CD8-positive, alpha-beta memory T cell (primary cell): ENCODE measurements at places on chromosomes 3 and 15.

GRCh38 chr15:74768099-74768770 lies 13.6 kb upstream of the CSK start:
- no peak for DNase-seq

- no peak for DNase-seq
Observed at GRCh38 chr3:50612970-50613846, 1.6 kb upstream of the CISH start.

- DNase-seq, result no peak
Observed at GRCh38 chr15:40923551-40923950, 5.6 kb upstream of the DLL4 start.

- no peak for DNase-seq
Observed at GRCh38 chr3:127385540-127385870, 97.7 kb upstream of the PRR20G start.

DNA sequence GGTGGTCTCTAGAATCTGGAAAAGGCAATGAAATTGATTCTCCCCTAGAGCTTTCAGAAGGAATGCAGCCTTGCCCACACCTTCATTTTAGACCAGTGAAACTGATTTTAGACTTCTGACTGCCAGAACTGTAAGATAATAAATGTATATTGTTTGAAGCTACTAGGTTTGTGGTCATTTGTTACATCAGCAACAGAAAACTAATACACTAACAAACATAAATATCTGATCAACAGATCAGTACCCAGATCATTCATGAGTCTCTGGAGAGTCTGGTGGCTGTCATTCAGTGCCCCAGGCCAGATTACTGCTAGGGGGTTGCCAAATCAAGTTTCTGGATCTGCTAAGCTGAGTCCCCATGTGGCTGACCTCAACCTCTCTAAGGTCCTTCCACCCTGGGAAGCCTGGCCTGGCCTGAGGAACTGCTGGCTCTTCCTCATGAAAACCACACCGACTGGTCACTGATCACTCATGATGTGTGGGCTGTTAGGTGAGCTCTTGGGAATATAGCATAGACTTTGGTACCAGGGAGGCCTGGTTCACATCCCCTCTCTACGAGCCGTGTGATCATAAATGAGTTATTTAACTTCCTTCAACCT lies 11.1 kb upstream of the LACTB start:
- no peak for DNase-seq

DNA sequence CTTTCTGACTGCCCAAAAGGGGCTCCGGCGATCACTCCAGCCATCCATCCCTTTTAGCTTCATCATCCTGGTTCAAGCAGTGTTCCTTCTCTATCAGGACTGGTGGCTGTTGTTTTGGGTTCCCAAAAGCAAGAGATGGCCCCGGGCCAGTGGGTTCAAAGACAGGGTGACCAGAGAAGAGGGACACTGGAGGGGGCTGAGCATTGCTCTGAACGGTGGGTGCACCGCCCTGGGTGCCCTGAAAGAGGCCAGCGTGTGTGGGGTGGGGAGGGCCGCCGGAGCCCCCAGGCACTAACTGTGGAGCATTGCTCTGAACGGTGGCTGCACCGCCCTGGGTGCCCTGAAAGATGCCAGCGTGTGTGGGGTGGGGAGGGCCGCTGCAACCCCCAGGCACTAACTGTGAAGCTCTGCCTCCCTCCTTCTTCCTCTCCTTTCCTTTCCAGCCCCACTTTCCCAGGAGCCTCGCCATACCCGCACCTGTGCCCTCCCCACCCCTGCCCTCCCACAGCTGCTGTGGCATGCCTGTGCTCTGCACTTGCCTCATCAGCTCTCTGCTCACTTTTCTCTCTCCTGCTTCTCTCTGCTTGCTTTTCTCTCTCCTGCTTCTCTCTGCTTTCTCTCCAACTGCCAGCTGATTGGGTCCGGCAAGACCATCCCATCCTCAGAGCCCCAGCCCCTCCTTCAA lies 37.4 kb upstream of the OR4F6 start:
- DNase-seq, result no peak

DNA sequence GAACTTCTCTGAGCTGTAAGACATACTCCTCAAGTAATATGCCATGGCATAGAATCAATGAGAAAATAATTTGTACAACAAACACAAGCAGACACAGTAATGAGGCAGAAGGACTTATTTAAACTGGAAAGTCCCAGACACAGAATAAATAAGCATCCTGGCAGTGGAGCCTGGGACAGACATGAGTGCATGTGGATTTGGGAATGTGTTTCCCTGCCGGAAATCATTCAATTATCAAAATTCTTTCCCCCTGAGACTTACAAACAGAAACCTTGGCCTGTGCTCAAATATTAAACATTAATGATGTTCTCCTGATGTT lies 520.1 kb downstream of the ROBO1 start:
- DNase-seq, result no peak

- DNase-seq, result no peak
Observed at GRCh38 chr15:57406062-57406772, 29.9 kb downstream of the CGNL1 start.
